ENCODE measurements at places on chromosomes 6 and 20.

GRCh38 chr6:2531426-2532215 lies 219.1 kb downstream of the MYLK4 start:
- no peak for DNase-seq

GRCh38 chr20:62606551-62607201 lies 35.6 kb upstream of the SLCO4A1 start:
- DNase-seq: no peak

GRCh38 chr20:44199877-44200276 lies 10.7 kb downstream of the OSER1 start:
- DNase-seq: no peak

DNA sequence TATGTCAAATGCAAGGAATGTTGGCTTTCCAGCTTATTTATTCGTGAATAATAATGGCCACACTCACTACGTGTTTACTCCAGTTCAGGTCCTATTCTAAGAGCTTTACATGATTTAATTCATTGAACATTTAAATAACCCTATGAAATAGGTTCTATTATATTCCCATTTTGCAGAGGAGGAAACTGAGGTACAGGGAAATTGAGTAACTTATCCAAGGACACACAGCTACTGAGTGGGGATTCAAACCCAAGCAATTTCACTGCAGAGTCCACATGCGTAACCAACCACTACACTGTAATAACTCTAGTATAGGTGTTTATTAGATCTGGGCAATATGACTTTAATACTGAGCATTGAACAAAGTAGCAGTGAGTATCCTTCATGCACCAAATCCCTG lies 12.3 kb upstream of the SLC13A3 start:
- no peak for DNase-seq

DNA sequence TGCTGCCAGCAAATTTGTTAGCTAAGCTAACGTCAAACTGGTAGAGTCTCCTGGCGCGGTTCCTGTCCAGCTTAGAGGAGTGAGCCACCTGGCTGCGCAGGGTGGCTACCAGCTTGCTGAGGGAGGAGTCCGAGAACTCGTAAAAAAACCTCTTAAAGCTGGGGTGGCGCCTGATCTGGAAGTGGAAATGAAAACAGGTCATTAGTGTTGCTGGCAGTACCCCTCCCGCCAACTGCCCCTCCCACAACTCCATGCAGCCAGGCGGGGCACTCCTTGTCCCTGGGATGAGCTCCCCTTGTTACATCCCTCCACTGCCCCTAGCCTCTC lies 17.3 kb downstream of the BNIP5 start:
- no peak for DNase-seq

- DNase-seq: no peak
Observed at GRCh38 chr20:11431621-11432020, 486.1 kb upstream of the BTBD3 start.

GRCh38 chr6:121951918-121952379 lies 447.5 kb upstream of the HSF2 start:
- no peak for DNase-seq

DNA sequence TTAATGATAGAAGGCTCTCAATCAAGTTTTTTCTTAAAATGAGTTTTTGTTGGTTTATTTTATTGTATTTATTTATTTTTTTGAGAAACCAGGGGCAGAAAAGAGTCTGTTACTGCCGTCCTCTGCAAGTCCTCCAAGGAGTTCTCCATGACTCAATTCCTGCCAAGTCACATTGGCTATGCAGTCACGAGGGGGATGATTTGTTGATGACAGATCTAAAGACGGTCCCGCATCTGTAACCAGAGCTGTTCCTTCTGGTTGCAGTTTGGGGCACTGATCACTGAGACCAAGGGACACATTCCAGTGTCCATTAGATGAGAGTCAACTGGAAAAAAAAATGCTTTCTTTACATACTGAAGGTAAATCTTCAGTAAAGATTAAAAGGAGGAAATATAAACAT lies 13.9 kb upstream of the TSHZ2 start:
- DNase-seq: no peak

GRCh38 chr6:97864826-97865225 lies 581.8 kb upstream of the MMS22L start:
- DNase-seq: no peak

DNA sequence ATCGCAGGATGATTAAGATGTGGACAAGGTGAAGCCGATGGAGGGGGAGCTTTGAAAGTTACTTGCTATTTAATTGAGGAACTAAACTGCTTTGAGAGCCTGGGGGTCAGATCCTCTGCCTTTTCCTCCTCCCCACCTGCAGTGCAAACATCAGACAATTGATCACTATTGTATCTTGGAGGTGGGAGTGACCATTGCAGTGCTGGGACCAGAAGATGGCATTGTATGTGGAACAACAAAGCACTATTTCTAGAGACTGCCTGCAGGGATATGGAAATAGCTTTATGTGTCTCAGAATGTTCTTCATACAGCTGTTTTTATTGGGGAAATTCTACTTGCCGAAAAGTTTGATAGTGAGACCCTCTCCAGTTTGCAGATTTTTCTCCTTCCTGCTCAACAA lies 4.2 kb downstream of the MOG start:
- DNase-seq: no peak

- DNase-seq: no peak
Observed at GRCh38 chr20:62355516-62355877, 11.6 kb downstream of the LAMA5 start.

GRCh38 chr6:5855787-5856470 lies 150.8 kb downstream of the NRN1 start:
- DNase-seq: no peak

DNA sequence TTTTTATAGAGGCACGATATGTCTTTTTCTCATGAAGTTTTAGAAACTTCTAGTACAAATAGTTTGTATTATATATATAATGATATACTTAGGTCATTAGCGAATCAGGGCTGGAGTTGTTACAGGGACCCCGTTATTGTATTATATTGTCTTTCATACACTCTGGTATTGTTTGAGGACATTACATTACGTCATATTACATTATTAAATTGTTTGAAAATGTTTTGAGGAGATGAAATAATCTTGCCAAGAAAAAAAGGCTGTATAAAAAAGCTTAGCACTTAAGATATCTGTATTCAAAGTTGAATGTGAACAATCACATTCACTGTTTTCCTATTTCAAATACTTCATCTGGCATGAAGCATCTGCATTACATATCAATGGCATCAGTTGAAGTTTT lies 239.6 kb upstream of the ASCC3 start:
- no peak for DNase-seq

DNA sequence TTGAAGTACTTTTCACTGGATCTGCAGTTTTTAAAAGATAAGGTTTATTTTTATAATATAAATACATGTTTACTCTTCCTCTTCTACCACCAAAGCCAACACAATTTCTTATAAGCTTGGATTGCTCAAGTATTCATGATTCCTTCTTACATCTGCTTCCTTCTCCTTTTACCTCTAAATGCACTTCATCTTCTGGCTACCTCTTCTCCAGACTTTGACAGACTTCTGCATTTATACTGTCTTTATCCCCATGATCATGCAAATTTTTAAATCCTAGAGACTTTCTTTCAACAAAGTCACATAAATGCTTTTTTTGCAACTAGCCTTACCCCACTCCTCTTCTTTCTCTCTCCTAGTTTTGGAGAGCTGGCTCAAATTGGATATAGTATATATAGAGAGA lies 142.9 kb downstream of the TFAP2B start:
- no peak for DNase-seq

- DNase-seq: no peak
Observed at GRCh38 chr20:29419378-29419777, 1838.1 kb upstream of the DEFB115 start.

- no peak for DNase-seq
Observed at GRCh38 chr6:16103722-16104121, 25.2 kb upstream of the MYLIP start.

DNA sequence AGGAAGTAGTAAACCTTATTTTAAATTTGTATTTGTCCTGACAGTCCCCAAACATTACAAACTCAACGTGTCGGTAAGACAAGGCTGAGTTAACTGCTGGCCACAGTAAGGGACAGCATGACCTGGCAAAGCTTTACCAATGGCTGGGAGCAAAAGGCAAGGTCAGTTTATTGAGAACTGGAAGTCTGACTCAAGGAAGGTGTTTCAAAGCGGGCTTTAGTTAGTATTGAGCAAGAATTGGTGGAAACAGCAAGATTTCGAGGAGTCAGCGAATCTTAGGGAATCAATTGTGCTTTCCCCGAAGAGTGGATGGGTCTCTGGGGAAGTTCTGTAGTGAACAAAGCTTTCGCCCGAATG lies 885 bp upstream of the GZF1 start:
- DNase-seq: no peak

DNA sequence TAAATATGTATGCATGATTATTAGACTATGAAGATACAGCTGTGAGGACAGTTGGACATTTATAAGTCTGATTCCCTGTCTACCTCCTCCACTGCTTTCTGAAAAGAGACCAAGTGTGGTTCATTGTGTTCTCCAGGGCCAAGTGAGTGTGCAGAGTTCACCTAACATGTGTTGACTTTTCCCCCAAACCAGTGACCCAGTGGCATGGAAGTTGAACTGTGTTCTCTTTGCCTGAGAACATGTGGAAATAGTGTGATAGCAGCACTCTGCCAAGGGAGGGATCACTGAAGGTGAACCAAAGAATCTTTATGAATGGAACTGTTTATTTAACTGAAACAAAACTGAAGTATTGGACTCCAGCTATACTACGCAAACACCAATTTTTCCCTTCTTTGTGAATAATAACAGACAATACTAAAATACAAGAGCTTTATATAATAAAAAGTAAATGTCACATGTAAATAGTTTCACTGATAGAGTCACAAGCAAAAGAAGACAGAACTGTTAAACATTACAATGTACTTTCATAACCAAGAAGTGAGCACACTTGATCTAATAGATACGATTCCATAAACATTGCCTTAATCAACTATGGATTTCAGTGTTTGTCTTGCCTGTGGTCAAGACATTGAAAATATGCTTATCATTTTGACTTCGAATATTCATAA lies 200.3 kb upstream of the FUT9 start:
- DNase-seq: no peak

GRCh38 chr6:105179244-105180065 lies at the start of gene POPDC3:
Gene POPDC3, minus strand, starts transcription at chr6:105180014. Its CDS starts 18,105 bp downstream, at chr6:105161909.
- DNase-seq: no peak

DNA sequence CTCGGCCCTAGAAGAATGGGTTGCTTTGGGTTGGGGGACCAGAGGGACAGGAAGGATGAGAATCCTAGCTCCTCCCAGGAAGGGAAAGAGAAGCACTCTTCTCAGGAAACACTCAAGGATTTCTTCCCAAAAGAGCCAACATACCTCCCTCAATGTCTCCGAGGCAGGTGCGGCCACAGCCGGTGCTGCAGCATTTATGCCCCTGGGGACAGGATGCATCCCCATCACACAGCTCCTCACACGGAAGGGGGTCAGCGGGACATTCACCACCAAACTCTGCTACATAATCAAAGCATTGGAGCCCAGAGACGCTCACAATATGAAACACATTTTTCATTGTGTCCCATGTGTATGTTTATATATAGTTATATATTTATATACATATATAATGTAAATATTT lies 14.8 kb downstream of the WFDC3 start:
- DNase-seq: no peak

DNA sequence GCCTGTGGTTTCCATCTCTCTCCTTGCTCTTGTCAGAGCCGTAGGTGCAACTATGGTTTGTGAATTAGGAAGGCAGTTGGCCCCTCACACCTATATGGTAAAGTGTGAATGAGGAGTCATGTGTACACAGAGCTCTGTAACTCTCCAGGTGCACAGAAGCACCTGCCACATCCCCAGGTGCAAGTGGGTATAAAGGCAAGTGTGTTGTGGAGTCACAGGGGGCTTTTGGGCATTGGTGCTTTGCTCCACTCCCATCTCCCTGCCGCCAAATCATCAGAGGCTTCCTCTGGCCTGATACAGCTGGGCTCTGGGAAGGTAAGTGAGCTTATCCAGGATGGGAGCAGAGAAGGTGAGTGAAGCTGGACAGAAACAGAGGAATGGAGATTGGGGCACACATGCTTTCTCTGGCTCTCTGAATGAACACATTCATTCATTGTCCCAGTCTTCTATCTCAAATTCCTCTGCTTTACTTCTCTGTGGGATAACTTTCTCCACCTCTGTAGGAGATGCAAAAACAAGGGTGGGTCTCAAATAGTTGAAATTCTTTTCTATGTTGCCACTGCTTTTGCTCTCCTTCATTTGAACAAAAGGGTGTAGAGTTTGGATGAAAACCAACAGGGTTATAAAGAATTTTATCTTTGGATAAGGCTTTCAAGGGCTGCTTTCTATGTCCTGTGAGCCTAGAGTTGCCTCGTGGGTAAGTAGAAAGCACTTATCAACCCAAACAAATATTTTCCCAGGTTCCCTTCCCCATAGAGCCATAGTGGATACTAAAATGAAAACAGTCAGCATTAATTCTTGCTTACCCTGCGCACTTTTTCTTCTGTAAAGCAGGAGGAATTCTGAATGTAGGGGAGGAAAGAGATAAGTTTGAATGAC lies 45.0 kb upstream of the RIPOR2 start:
- DNase-seq: no peak

GRCh38 chr20:37841971-37842370 lies 61.0 kb upstream of the VSTM2L start:
- no peak for DNase-seq

- DNase-seq: no peak
Observed at GRCh38 chr20:38168791-38169589, 3.9 kb upstream of the TGM2 start.

- no peak for DNase-seq
Observed at GRCh38 chr20:36010076-36010475, 41.7 kb downstream of the CNBD2 start.

DNA sequence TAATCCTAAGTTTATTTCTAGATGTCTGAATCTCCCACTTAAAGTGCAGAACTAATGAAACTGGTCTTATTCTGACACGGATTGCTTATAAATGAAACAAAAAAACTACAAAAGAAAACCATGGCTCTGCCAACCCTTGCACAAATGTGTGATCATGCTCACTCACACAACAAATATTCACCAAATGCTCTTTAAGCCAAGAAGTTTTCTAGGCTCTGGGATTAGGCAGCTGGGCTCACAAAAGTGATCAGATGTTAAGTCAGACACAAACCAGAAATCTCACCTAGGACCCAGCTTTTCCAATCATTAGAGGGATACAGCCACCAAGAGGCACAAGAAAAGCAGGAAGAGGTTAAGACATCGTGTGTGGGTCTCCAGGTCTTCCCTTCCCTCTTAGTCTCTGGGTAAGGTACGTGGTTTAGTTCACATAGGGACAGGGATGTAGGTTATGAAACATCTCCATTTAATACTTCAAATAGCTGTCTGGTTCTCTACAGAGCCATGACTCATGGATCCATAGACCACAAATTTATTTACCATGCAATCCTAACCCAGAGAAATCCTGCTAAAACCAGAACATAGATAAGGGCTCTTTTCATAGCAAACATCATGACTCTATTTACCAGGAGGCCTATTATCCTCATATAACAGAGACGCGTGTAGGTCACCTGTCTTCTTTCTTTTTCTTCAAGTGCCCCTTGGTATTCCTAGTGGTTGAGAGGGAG lies 165.2 kb downstream of the WDR27 start:
- no peak for DNase-seq

GRCh38 chr6:135782546-135782945 lies 69.0 kb upstream of the PDE7B start:
- DNase-seq: no peak

All from nucleus accumbens (tissue), 56 donors.